Head of caudate nucleus (tissue), 42 donors: ENCODE measurements at places on chromosomes 3 and 15.

DNA sequence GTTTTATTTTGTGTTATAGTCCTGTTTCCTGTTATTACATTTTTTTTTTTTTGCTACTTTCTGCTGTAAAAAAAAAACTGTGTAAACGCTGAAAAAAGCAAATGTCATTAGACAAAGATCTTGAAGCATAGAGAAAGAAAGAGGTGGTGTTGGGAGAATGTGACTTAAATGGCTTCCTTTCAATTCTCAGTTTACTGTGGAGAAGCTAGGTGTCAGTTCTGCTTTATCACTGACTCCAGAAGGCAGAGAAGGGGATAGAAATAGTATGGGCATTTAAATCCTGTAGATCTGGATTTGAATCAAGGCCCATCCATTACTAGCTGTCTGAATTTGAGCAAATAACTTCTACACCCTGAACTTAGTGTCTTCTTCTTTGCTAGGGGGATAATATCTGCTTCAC is 23.0 kb downstream of the PPM1L start:
- no peak for DNase-seq

- no peak for DNase-seq
These were observed 84.8 kb downstream of the ARPP21 start for GRCh38 chr3:35724106-35724505.

- DNase-seq: no peak
These were observed 25.6 kb upstream of the MUSTN1 start for GRCh38 chr3:52860424-52860768.

DNA sequence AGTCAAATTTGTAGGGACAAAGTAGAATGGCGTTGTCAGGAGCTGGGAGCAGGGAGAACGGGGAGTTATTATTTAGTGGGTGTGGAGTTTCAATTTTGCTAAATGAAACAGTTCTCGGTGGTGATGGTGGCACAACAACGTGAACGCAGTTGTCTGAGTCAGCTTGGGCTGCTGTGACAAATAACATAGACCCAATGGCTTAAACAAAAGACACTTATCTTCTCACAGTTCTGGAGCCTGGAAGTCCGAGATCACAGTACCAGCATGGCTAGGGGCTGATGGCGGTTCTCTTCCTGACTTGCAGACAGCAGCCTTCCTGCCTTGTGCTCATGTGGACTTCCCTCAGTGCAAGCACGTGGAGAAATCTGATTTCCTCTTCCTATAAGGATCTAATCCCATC is 90.2 kb downstream of the CHSY1 start:
- DNase-seq: no peak

DNA sequence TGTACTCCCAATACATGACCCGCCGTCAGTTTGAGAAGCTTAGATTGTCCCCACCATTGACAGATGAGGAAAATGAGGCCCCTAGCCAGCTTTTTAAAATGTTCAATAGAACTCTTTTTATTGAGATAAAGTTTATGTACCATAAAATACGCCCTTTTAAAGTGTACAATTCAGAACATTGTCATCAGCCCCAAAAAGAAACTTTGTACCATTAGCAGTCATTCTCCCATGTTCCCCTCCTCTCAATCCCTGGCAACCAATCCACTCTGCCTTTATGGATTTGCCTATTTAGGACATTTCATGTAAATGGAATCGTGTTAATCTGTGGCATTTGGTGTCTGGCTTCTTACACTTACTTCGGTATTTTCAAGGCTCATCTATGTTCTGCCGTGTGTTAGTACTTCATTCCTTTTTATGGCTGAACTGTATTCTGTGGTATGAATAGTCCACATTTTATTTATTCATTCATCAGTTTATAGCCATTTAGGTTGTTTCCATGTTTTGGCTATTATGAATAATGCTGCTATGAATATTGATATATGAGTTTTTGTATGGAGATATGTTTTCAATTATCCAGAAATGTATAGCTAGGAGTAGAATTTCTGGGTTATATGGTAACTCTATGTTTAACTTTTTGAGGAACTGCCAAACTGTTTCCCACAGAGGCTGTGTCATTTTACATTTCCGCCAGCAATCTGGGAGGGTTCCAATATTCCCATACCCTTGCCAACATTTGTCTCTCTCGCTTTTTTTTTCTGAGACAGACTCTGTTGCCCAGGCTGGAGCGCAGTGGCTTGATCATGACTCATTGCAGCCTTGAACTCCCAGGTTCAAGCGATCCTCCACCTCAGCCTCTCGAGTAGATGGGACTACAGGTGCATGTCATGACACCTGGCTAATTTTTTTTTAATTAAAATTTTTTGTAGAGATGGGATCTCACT is 15.3 kb upstream of the PTPN23 start:
- no peak for DNase-seq

DNA sequence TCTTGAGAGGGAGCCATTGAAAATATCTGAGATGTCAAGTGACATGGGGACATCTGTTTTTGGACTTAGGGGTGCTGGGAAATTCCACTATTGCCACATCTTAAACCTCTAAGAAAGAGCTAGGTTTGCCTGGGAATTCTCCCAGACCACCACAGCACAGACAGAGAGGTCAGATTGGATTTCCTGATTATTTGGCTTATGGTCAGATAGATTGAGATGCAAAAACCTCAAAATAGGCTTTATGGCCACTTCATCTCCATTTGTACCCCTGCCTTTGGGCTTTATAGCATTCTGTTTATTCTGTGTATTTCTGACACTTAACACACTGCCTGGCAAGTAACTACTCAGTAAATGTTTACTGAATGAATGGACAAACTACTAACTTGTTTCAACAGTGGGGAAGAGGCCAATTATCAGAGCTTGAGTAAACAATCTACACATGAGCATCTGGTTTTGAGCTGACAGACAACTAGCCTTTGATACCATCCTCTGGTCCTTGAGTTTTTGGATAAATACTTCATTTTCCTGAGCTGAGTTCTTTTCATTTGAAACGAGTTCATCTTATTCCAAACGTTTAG is 81.8 kb downstream of the TP63 start:
- no peak for DNase-seq

DNA sequence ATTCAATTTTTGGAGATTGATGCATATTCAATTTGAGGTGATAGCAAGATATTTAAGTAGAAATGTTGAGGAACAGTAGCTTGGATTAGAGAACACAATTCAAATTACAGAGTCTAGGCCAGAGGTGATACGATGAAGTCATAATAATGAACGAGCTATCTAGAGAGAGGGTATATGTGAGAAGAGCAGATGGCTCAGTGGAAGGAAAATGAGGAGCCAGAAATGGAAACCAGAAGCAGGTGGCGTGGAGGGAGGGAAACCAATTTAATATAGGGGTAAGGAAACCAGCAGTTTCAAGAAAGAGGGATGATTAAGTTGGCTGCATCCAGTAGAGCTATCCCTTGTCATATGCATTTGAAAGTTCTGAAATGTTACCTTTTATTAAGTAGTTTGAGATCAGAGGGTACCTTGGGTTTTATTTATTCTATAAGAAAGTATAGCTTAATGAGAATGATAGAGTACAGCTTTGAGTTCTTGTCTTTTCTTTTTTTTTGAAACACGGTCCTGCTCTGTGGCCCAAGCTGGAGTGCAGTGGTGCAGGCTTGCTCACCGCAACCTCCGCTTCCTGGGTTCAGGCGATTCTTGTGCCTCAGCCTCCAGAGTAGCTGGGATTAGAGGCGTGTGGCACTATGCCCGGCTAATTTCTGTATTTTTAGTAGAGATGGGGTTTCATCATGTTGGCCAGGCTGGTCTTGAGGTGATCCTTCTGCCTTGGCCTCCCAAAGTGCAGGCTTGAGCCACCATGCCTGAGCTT is 22.1 kb downstream of the NCK1 start:
- no peak for DNase-seq

- no peak for DNase-seq
These were observed 138.0 kb upstream of the THBS1 start for GRCh38 chr15:39442898-39443297.

DNA sequence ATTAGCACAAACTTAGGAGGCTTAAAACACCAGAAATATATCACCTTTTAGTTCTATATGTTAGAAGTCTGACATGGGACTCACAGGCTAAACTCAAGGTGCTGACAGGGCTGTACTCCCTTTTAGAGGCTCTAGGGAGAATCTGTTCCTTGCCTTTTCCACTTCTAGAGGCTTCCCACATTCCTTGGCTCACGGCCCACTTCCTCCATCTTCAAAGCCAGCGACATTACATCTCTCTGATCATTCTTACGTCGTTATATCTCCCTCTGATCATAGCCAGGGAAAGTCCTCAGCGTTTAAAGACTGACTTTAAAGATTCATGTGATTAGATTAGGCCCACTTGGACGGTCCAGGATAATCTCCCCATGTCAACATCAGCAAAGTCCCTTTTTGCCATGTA is 166.3 kb downstream of the GREM1 start:
- DNase-seq: no peak

- no peak for DNase-seq
These were observed 20.4 kb downstream of the GOLM2 start for GRCh38 chr15:44308889-44309288.

- DNase-seq: no peak
These were observed 367.5 kb downstream of the MECOM start for GRCh38 chr3:169295912-169296570.

- no peak for DNase-seq
These were observed 20.7 kb downstream of the EIF2A start for GRCh38 chr3:150567328-150567727.

GRCh38 chr3:44926172-44926571 is 49.8 kb downstream of the ZDHHC3 start:
- DNase-seq: no peak

GRCh38 chr3:16740515-16740914 is 135.3 kb upstream of the DAZL start:
- DNase-seq: no peak

- no peak for DNase-seq
These were observed 12.6 kb upstream of the VIPR1 start for GRCh38 chr3:42489937-42490227.

GRCh38 chr15:38281031-38281430 is 28.4 kb downstream of the SPRED1 start:
- no peak for DNase-seq
